ENCODE measurements at places on chromosomes 6 and 20.
A peak's percentile ranks its signal among the peaks of the same experiment; 100 is the strongest.

DNA sequence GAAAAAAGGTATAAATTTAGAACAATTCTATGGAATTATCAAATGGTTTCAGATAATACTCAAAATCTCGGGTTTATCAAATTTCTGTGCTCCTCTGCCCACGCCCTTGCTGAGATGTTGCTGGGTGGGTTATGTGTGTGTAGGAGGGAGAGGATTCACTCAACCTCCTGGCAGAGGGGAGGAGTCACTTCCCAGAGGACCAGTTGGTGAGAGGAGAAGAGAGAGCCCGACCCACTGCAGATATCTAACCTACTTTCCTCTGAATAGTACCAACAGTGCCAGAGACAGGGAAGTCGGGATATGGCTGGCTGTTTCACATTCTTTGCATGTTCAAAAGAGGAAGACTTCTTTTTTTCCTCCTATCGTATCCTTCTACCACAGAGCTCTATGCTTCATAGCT, 187.1 kb upstream of the MAN1A1 start:
- no peak for DNase-seq

DNA sequence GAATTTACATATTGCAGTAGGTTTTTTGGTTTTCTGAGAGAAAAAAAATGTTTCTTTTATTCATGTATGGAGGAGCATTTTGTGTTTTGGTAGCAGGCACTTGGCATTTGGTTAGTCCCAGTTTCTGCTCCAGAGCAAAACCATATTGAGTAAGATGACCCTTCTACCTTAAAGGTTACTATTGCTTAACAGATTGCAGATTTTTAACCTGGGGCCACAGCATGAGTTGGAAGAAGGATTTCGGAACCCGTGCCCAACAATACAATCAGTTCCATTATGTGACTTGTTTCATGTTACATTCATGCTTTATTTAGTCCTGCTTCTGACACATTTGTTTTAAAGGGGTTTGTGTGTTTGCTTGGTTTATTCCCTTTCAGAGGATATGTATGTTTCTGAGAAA, 496.3 kb downstream of the TFAP2B start:
- DNase-seq, result no peak

- no peak for DNase-seq
Measured at GRCh38 chr6:143859891-143860660, 4.2 kb upstream of the ZC2HC1B start.

GRCh38 chr20:18795366-18795765, 18.2 kb upstream of the SCP2D1 start:
- DNase-seq, result no peak

DNA sequence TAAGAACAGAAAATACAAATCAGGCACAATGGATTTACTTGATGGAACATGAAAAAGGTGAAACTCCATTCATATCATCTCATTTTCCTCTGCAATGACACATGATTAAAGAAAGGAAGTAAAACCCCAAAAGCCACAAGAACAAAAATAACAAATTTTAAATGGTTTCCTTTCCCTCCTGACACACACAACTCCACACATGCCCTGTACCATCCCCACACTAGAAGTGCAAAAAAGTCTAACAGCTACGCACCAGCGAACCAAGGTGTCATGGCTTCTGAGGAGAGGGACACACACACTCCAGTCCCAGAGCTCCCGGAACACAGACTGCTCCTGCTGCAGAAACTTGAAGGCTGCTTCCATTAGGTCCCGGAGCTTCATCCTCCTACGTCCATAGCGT, 25.3 kb downstream of the MDN1 start:
- DNase-seq, result no peak

DNA sequence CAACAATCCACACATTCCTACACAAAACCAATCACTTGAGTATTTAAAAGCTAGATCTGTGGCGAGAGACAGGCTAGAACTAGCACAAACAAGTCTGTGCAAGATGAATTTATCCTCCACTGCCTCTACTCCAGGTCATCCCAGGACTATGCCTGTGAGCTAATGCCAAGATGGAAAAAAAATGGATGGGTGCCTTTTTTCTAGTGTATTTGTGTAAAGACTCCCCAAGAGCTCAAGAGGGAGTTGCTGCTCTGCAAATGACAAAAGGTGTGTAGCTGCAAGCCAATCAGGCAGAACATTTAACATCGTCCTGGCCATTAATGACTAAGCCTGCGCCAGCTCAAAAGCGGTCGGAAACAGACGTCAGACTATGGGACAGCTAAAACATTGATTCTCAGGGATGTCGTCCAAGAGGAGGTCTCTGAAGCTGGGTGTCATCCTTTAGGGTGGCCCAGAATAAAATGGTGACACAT, 21.9 kb downstream of the ATXN1 start:
- DNase-seq, result no peak

GRCh38 chr20:25247000-25247517, 826 bp upstream of the PYGB start:
- peak; percentile 78 for DNase-seq

- DNase-seq, result no peak
Measured at GRCh38 chr6:3405679-3406078, 51.2 kb downstream of the SLC22A23 start.

DNA sequence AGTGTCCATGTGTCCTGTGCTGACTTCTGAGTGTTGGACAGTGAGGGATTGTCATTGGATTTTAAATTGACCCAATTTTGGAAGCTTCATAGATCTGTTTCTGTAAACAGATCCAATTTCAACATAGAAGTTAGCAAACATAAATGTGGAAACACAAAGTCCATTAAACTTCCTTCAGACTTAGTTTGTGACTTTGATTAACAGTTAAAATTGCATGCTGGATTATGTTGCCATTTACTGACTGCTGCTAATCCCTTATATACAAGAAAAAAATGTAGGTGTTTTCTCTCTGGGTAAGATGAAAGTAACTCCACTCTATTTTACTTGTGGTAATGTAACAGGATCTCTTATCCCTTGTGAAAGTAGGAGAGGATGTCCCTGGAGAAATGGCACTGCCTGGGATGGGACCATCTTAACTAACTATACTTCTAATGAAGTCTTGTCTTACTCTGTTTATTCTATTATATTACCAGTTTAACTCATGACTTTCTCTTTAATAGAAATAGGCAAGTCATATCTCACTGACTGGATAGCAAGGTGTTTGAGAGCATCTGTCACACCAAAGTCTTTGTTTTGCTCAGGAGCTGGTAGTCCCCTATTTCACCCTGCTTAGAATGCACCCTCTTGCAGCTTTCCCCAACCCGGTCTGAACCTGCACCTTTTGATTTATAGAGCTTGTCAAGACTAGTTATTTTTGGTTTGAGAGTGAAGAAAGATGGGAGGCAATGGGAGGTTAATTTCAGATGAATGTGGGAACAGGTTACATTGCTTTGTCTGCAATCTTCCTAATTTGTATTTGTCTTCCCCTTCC, 7.2 kb downstream of the TPX2 start:
- DNase-seq, result no peak

Data from hepatic stellate cell (primary cell).